ENCODE measurements at places on chromosomes 4 and X.

GRCh38 chr4:137627739-137628460 lies 95.6 kb upstream of the PCDH18 start:
- DNase-seq: no peak

DNA sequence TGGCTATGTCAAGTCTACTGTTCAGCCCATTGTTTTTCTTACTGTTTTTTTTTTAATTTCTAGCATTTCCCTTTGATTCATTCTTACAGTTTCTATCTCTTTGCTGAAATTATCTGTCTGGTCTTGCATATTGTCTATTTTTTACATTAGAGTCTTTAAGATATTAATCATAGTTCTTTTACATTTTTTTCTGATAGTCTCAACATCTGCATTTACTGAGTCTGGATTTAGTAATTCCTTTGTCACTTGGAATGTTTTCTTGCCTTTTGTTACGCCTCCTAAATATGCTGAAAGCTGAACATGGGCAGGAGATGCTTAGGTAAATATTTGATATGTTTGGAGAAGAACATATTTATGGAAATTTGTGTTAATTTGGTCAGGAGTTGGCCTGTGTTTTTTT lies 10.4 kb downstream of the JADE3 start:
- DNase-seq: no peak

DNA sequence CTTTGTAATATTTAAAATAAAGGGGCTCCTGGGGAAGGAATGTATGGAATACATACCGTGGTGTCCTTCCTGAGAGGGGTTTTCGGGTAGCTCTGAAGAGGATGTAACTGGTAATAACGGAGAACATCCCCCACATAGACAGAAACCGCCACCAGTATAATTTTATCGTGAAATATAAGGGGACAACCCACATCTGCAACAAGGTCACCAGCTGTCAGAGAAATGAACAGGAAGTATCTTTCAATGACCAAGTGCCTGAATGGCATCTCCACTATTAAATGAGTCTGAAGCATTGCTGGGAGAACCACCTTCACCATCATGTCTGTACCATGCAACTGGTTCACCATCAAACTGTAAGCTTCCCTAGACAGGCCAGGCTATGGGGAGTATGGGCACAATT lies 31.7 kb downstream of the RNF175 start:
- no peak for DNase-seq

DNA sequence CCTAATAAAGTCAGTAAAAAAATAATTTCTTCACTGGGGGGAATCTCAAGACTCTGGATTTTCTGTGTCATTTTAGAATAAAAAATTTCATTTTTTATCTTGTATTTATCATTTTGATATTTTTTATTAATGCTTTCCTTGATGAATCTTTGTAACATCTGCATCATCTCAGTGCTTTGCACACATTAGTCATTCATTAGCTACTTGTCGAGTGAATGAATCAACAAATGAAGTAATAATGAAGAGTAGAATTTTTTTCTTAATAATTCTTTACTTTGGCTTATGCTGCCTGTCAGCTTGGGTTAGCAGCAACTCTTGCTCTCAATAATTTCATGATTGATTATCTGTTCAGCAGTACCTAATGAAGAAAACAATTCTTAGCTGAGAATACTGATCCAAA lies 530.8 kb downstream of the GRXCR1 start:
- no peak for DNase-seq

DNA sequence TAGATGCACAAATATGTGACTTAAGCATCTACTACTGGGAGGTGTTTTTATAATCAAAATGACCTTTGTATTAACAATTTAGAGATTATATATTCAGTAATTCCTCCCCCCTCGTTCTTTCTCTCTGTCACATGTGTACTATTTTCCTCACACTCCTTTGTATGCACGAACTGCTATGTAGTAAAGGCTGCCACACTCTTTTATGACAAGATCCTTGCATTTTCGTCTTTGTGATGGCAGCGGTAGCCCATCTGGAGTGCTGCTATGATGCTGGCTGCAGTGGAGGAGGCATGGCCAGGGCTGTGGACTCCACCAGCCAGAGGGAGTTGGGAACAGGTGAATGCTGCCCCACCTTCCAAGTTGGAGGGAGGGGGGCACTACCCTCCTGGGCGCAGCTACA lies 216.3 kb downstream of the NSUN7 start:
- DNase-seq: no peak

GRCh38 chr4:136400829-136401228 lies 1131.5 kb downstream of the PCDH18 start:
- no peak for DNase-seq

Measured in stimulated activated CD4-positive, alpha-beta T cell treated with anti-CD3 and anti-CD28 coated beads, Interleukin-2, amount 100 ng/mL, for 24 hours (primary cell).